ENCODE measurements at places on chromosomes 3 and 15. TPM values are rescaled to one million over a fixed set of nuclear protein-coding genes. Genes with fewer than 3 reads are reported as not detected.

Gene ATP2B2
- total RNA-seq: not detected

Gene CELSR3
- 2.2 TPM for total RNA-seq

Gene LYZL4
- not detected for total RNA-seq

Gene GOLGA8J
- total RNA-seq: not detected

Gene MYEF2
- total RNA-seq: 21.9 TPM

Gene SYNPR
- total RNA-seq: not detected

Gene CD276
- 179 TPM for total RNA-seq

Gene TMEM266
- not detected for total RNA-seq

Gene MKRN3
- total RNA-seq: 0.58 TPM

Gene PLSCR4
- 56.9 TPM for total RNA-seq

Gene COL6A5
- 0.05 TPM for total RNA-seq

Gene RNU5B-1
- not detected for total RNA-seq

Gene AGBL1
- not detected for total RNA-seq

Gene C2CD4A
- 0.05 TPM for total RNA-seq
